Sigmoid colon (tissue), 7 donors: ENCODE measurements at places on chromosomes 7 and 10. TPM values are rescaled to one million over a fixed set of nuclear protein-coding genes. Genes with fewer than 3 reads are reported as not detected.

DNA sequence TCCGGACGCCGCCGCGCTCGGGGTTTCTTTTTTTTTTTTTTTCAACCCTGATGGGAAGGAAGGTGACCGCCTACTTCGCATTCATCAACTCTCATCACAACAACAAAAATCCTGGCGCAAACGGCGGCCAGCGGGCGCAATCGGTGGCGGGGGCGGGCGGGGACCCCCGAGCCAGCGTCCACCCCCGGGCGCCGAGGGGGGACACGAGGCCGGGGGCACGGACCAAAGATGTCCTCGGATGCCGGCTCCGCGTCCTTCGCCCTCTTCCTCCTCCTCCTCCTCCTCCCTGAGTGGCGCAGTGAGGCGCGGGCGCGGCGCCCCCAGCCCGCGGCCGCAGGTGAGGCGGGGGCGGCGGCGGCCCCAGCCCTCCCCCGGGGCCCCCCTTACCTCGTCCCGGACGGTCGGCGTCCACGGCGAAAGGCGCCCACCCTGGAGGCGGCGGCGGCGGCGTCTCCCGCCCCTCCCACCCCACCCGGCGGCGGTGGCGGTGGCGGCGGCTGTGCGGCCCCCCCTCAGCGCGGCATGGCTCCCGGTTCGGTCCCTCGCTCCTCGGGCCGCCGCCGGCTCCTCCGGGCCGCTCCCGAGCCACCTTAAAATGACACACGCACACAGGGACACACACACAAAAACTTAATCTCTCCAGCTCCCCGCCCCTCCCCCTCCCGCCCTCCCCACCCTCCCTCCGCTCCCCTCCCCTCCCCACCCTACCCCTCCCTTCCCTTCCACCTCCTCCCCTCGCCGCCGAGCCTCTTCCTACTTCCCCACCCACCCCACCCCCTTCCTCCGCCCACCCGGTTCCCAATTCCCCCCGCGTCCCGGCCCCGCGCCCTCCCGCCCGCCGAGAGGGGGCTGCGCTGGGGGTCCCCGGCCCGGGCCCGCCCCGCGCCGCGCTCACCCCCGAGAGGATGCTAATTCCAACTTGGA, at the start of gene CTBP2:
CTBP2 (minus strand) TSS at position 632 of the 924 bp plus-strand sequence.
- peak within 1 kb of the TSS; percentile 98 for H3K27ac ChIP-seq
- no peaks in the 10 kb centered on the region for H3K36me3 ChIP-seq
- peak; percentile 67 for DNase-seq
- H3K4me1 ChIP-seq, result peaks cover 46% of the 10 kb centered on the region
- no peaks in the 10 kb centered on the region for H3K27me3 ChIP-seq

DNA sequence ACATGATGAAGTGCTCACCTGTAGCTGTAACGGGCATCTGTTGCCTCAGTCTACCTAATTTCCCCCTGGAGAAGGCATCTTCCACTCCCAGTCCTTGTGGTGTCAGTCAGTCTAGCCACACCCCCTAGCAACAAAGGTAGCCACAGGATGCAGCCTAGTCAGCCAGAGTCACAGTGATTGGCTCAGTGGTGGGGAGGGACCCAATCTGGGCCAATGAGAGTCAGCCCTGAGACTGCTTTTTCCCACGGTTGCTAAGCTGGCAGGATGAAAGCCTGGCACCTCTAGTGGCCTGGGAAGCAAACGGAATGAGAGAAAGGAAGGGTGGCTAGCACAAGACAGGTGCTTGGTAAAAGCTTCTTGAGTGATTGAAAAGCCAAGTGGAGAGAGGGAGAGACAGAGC, 118.6 kb downstream of the SH3PXD2A start:
- peaks cover 36% of the 10 kb centered on the region for H3K4me1 ChIP-seq
- H3K36me3 ChIP-seq, result no peaks in the 10 kb centered on the region
- H3K27ac ChIP-seq, result no peak overlapping the region
- no peak overlapping the region for H3K4me3 ChIP-seq

GRCh38 chr10:1199345-1199673, 143.1 kb downstream of the WDR37 start:
- H3K27ac ChIP-seq, result peak overlapping the region; percentile 56
- H3K4me1 ChIP-seq, result no peaks in the 10 kb centered on the region

ICA1 gene
- 4.8 TPM for total RNA-seq

DNA sequence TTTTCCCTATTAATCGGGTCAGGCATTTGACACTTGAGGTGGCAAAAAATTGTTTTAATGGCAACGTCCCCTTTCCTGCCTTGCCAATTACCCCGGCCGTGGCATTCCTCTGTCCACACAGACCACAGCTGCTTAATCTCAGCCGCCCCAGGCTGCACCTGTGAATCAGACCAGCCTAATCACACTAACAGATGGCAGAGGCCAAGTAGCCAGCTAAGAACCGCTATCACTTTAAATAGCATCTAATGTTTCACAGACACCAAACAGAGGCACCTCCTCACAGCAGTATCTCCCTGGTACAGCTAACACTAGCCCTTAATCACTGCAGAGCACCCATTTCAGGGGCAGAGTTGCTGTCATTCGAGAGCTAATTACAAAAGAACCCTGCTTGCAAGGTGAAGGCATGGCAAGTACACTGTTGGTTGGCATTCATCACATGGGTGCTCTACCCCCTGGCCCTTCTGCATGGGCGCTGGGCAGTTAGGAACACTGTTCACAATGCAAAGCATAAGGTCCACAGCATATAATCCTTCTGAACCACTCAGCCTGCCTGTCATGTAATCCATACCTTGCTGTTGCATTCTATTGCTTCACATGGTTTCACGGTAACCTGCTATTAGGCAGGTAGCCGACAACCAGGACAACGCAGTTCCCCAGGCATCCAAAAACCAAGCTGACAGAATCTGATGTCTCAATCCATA, 38.8 kb downstream of the FGFR2 start:
- no peak overlapping the region for H3K4me3 ChIP-seq
- no peaks in the 10 kb centered on the region for H3K36me3 ChIP-seq
- no peaks in the 10 kb centered on the region for H3K27me3 ChIP-seq
- H3K27ac ChIP-seq, result no peak overlapping the region
- no peak for DNase-seq

DNA sequence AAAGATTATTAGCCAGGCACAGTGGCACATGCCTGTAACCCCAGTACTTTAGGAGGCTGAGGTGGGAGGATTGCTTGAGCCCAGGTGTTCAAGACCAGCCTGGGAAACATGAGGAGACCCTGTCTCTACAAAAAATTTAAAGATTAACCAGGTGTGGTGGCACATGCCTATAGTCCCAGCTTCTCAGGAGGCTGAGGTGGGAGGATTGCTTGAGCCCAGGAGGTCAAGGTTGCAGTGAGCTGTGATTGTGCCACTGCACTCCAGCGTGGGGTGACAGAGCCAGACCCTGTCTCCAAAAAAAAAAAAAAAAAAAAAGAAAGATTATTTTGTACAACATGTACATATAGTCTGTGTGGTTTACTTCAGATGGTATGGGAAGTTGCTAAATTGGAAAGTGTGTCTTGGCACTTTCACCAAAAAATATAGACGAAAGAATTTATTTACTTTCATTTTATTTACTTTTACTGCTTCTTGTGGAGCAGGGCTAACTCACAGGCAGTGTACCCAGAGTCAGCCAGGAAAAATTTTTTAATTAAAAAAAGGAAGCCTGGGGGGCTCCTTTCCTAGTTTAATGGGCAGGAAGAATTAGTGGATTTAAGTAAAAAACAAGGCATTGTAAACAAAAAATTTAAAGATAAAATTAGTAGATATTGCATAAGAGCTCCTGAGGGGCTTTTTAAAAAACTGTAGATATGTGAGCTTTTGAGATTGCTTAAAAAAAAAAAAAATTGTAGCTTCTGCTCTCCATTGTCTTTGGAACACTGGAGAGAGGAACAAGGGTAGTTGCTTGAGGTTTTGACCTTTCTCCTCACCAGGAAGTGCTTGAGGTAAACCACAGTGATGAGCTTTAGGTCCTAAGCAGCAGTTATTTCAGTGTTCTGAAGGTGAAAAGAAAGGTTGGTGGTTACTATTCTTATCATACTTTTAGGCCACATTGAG, 44.6 kb upstream of the VDAC2 start:
- no peak for DNase-seq
- no peaks in the 10 kb centered on the region for H3K27me3 ChIP-seq

- H3K4me3 ChIP-seq, result no peak overlapping the region
- no peaks in the 10 kb centered on the region for H3K4me1 ChIP-seq
- no peak for DNase-seq
- no peaks in the 10 kb centered on the region for H3K27me3 ChIP-seq
Observed at GRCh38 chr10:75739414-75740143, 308.2 kb downstream of the LRMDA start.

TDRD1 gene
- total RNA-seq, result not detected

AOC1 gene
- total RNA-seq, result not detected

LANCL2 gene
- total RNA-seq, result 5.9 TPM

DNA sequence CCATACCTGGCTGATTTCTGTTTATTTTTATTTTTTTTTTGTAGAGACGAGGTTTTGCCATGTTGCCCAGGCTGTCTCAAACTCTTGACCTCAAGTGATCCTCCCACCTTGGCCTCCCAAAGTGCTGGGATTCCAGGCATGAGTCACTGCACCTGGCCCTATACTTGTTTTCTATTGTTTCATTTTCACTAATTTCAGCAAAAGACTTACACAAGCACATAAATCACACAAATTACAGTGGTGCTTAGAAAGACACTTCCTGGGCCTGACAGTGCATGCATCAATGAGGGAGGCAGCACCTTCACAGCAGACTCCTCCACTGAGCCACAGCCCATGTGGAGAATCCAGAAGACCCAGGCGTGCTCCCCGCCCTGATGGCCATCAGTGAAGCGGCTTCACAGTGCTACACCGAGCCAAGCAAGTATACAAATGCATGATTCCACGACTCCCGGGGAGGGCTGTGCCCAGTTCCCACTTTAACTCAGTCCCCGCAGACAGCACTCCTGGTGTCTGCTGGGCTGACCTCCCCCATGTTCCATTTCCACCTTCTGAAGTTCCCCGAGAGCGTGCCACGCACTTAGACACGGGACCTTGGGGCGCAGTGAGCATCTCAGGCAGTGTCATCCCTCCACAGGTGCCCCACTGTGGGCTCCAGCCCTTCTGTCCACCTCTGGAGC, 20.6 kb downstream of the PITRM1 start:
- no peak for DNase-seq
- H3K36me3 ChIP-seq, result peaks cover 45% of the 10 kb centered on the region

GRCh38 chr10:58746474-58747185, 234.0 kb downstream of the BICC1 start:
- no peak for DNase-seq
- H3K36me3 ChIP-seq, result no peaks in the 10 kb centered on the region
- no peak overlapping the region for H3K4me3 ChIP-seq
- no peaks in the 10 kb centered on the region for H3K27me3 ChIP-seq
- H3K4me1 ChIP-seq, result no peaks in the 10 kb centered on the region

GRCh38 chr7:75614401-75614800, 122.3 kb downstream of the SPDYE5 start:
- DNase-seq, result no peak
- H3K4me1 ChIP-seq, result no peaks in the 10 kb centered on the region
- H3K27me3 ChIP-seq, result no peaks in the 10 kb centered on the region

TEX47 gene
- total RNA-seq, result not detected

GRCh38 chr7:132197772-132198171, 378.5 kb downstream of the PLXNA4 start:
- no peak for DNase-seq
- no peak overlapping the region for H3K4me3 ChIP-seq
